ENCODE measurements at places on chromosomes 6 and 20.

GRCh38 chr20:39164642-39165041 is 202.5 kb downstream of the DHX35 start:
- no peak overlapping the region for H3K4me3 ChIP-seq
- no peak overlapping the region for H3K27ac ChIP-seq
- no peaks in the 10 kb centered on the region for H3K4me1 ChIP-seq

DNA sequence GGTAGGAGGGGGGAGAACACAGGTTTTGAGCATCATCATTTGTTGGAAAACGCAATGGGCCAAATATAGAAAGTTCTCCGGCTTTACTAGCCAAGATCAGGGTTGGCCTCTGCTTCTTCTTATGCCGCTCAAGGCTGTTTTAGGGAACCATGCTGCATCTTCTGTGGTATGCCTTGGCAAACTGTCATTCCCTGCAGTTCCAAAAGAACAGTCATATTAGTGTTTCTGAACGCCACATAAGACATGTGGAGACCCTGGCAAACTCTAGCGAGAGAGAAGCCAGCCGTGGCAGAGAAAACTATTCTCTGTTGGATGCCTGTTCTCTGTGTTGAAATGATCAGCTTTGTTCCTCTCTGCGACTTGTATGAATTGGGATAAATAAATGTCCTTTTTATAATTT is 10.8 kb downstream of the ACTR5 start:
- H3K36me3 ChIP-seq = peaks cover 20% of the 10 kb centered on the region
- no peak for DNase-seq
- no peak overlapping the region for H3K27ac ChIP-seq
- peaks cover 11% of the 10 kb centered on the region for H3K4me1 ChIP-seq
- H3K4me3 ChIP-seq = no peak overlapping the region

GRCh38 chr20:2206957-2207769 is 88.6 kb upstream of the TGM3 start:
- H3K36me3 ChIP-seq = no peaks in the 10 kb centered on the region
- H3K27me3 ChIP-seq = peaks cover 2% of the 10 kb centered on the region
- H3K27ac ChIP-seq = no peak overlapping the region
- H3K4me1 ChIP-seq = no peaks in the 10 kb centered on the region

DNA sequence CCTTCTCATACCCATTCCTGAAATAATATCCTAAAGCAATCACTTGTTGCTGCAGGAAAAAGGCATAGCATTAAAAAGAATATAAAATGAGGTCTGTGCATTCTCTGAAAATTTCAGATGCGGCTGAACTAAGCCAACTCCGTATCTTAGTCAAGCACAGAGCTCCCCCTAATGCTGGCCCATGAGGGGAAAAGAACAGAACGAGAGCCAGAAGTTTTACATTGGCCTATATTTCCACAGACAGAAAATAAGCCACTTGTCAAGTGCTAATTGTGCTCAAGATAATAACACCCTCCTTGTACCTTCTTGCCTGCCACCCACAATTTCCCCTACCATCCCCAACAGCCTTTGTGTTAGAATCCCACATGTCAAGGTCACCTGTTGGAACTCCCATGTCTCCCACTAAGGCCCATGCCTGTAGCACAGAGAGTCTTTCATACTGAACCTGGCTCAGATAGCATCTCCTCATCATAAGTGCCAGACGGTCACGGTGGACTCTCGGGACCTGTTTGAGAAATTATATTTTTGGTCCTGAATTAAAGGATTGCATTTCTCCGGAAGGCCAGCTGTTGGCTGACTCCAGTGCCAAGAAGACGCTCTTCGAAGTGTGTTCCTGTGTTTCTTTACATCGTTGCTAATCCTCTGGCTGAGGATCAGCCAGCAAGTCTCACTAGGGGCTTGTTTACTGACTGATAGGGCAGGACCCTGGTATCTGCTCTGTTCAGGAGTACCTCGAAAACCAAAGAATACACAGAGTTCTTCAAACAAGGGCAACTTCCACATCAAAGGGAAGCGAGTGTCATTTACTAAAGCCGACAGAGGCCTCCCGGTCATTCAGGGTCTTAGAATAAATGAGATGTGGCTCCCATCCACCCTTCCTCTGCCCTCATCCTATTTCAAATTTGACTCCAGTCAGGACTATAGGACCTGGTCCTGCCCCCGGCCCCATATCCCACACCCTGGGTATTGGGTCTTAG is 183.4 kb upstream of the FBXL4 start:
- H3K4me3 ChIP-seq = no peak overlapping the region
- peaks cover 3% of the 10 kb centered on the region for H3K27me3 ChIP-seq
- H3K4me1 ChIP-seq = peaks cover 26% of the 10 kb centered on the region
- DNase-seq = no peak

DNA sequence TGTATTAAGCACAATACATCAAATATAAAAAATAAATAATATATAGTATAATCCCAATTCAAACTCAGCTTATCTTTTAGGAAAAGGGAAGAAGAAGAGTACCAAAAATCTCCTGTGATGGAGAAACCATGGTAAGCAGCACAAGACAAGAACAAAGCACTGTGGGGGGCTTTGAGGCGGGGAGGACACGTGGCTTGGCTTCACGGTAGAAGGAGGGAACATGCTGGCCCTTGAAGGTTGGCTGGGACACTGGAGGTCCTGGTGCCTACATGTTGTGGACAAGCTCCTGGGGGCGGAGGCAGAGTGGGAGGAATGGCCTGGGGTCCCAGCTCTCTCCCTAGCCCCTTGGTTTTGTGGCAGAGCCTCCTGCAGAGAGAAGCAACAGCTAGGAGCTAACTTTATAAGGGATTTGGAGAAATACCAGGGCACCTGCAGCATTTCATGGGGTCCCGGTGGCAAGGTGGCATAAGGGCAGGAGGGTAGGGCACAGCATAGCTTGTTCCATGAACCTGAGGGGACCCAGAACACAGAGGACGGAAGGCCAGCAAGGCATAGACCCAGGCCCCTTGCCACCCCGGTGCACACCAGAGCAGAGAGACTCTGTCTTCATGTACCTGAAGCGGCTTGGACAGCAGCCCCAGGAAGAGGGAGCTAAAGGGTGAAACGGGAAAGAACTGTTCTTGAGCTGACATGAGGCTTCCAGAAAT is 72.0 kb downstream of the LY86 start:
- no peaks in the 10 kb centered on the region for H3K27me3 ChIP-seq
- no peaks in the 10 kb centered on the region for H3K36me3 ChIP-seq
- H3K4me1 ChIP-seq = peaks cover 37% of the 10 kb centered on the region

DNA sequence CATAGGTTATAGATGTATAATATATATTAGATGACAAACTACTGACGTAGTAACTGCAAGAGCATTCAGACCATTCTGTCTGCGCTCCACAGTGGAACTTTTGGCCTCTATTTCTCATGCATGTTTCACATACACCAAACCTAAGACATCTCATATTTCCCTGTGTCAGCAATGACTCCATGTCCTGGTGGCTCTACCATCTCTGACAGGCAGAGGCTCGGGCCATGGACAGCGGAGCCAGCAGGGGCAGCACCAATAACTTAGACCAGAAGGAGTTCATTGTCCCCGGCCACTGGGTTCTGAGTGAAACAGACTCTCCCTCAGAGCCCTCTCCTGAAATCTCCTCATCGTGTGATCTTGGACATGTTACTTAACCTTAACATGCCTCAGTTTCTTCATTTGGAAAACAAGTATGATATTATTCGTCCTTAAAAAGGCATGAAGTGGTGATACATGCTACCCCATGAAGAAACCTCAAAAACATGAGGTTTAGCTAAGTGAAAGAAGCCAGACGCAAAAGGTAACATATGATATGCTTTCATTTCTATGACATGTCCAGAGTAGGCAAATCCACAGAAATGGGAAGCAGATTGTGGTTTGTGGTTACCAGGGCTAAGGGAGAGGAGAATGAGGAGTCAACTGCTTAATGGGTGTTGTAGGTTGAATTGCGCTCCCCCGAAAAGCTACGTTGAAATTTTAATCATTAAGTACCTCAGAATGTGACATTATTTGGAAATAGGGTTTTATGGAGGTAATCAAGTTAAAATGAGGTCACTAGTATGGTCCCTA is 564.0 kb upstream of the JARID2 start:
- no peak for DNase-seq
- no peak overlapping the region for H3K27ac ChIP-seq
- no peak overlapping the region for H3K4me3 ChIP-seq

- H3K27ac ChIP-seq = no peak overlapping the region
Measured at GRCh38 chr6:19866985-19867627, 29.9 kb downstream of the ID4 start.

- no peak for DNase-seq
- H3K27ac ChIP-seq = no peak overlapping the region
- H3K27me3 ChIP-seq = peaks cover 17% of the 10 kb centered on the region
- no peaks in the 10 kb centered on the region for H3K36me3 ChIP-seq
Measured at GRCh38 chr20:44648579-44648978, 2.9 kb downstream of the ADA start.

- no peak overlapping the region for H3K4me3 ChIP-seq
- no peak for DNase-seq
Measured at GRCh38 chr20:454951-455350, 7.4 kb downstream of the TBC1D20 start.

- H3K4me1 ChIP-seq = peaks cover 11% of the 10 kb centered on the region
- no peak for DNase-seq
- H3K4me3 ChIP-seq = no peak overlapping the region
- no peaks in the 10 kb centered on the region for H3K27me3 ChIP-seq
Measured at GRCh38 chr6:8017276-8017701, 46.9 kb downstream of the BLOC1S5 start.

DNA sequence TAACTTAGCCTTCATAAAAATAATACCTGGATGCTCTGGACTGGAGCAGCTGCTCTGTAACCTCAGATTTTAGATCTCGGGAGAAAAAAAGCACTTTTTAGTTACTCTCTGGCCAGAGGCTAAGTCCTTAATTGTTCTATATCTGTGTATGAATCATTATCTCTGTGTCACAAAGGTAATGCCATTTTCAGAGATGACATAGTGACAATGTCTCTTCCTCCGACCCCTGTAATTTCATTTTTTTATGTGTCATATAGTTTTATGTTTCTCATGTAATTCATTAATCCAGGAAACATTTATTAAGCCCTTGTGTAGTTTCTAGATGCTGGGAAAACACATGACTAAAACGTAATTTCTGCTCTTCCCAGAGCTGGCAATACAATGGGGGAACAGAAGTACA is 55.6 kb downstream of the SENP6 start:
- no peaks in the 10 kb centered on the region for H3K4me1 ChIP-seq
- DNase-seq = no peak
- H3K27me3 ChIP-seq = no peaks in the 10 kb centered on the region
- H3K4me3 ChIP-seq = no peak overlapping the region

DNA sequence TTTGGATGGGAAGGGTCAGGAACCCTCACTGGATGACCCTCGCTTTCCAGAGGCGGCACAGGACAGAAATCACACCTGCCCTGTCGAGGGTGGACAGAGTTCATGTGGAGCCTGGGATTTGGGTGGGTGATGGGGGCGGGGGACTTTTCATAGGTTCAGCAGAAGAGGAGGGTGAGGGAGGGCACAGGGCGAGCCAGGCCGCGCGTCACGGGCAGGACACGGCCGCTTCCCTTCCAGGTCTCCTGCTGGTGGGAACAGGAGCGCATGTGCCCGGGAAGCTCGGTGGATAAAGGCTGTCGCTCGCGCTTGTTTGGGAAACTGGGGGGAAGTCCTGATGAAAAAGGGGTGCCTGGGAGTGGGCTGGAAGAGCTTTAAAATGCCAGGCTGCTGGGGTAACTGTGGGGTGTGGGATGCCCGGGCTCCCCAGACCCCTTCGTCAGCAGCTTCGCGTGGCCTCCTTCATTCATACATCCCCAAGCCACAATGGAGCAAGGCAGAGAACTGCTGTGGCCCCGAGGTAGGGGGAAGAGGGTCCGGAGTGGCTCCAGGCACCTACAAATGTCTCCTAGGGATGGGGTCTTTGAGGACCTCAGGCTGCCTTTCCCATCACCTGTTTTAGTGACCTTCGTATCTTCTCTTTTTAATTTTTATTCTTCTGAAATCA is 102.2 kb downstream of the DACT2 start:
- no peak overlapping the region for H3K4me3 ChIP-seq
- no peaks in the 10 kb centered on the region for H3K36me3 ChIP-seq
- H3K27ac ChIP-seq = no peak overlapping the region
- H3K27me3 ChIP-seq = peaks cover 10% of the 10 kb centered on the region
- no peak for DNase-seq
- H3K4me1 ChIP-seq = peaks cover 3% of the 10 kb centered on the region

- peaks cover 10% of the 10 kb centered on the region for H3K4me1 ChIP-seq
- H3K27ac ChIP-seq = no peak overlapping the region
- peaks cover 7% of the 10 kb centered on the region for H3K36me3 ChIP-seq
- H3K4me3 ChIP-seq = no peak overlapping the region
- no peak for DNase-seq
- H3K27me3 ChIP-seq = no peaks in the 10 kb centered on the region
Measured at GRCh38 chr6:301929-302705, 9.8 kb downstream of the DUSP22 start.

- H3K4me3 ChIP-seq = no peak overlapping the region
- H3K36me3 ChIP-seq = no peaks in the 10 kb centered on the region
- no peak overlapping the region for H3K27ac ChIP-seq
- no peaks in the 10 kb centered on the region for H3K4me1 ChIP-seq
Measured at GRCh38 chr20:15332711-15333160, 995.3 kb upstream of the FLRT3 start.

DNA sequence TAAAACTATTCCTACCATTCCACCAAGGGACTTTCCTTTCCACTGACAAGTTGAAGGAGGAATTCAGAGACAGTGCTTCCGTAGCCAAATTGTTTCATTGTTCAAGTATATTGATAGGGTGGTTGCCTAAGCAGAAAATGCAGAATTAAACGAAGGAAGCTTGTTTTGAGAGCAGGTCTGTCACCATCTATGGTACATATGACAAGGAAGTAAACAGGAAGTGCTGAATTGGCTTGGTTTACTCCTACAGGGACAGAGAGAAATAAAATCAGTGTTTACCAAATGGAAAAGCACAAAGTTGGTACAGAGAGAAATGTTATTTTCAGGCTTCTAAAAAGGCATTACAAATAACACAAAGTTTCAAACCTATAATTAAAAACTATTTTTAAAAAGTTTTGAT is 421.8 kb downstream of the CDC5L start:
- no peak overlapping the region for H3K27ac ChIP-seq
- DNase-seq = no peak
- peaks cover 6% of the 10 kb centered on the region for H3K4me1 ChIP-seq
- no peaks in the 10 kb centered on the region for H3K27me3 ChIP-seq
- H3K36me3 ChIP-seq = no peaks in the 10 kb centered on the region
- no peak overlapping the region for H3K4me3 ChIP-seq

DNA sequence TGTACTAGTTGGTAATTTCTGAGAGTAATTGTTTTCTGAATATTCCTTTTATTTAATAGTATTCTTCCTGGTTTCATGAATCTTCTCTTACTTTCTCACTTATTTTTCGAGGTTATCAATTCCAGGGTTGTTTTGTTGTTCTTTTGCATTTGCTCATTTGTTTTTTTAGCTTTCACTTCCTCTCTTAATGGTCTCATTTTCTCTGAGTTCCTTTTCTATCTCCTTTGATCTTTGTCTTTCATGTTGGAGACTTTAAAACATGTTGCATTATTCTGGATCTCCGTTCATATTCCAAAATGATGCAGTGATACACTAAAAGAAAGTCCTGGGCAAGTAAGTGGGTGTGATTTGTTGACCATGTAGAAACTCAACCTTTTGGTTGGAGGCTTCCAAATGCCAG is 345.3 kb upstream of the SLC35B3 start:
- peaks cover 2% of the 10 kb centered on the region for H3K27me3 ChIP-seq
- H3K4me1 ChIP-seq = no peaks in the 10 kb centered on the region
- DNase-seq = no peak
- H3K36me3 ChIP-seq = no peaks in the 10 kb centered on the region
